ENCODE measurements at places on chromosomes 4 and X.

DNA sequence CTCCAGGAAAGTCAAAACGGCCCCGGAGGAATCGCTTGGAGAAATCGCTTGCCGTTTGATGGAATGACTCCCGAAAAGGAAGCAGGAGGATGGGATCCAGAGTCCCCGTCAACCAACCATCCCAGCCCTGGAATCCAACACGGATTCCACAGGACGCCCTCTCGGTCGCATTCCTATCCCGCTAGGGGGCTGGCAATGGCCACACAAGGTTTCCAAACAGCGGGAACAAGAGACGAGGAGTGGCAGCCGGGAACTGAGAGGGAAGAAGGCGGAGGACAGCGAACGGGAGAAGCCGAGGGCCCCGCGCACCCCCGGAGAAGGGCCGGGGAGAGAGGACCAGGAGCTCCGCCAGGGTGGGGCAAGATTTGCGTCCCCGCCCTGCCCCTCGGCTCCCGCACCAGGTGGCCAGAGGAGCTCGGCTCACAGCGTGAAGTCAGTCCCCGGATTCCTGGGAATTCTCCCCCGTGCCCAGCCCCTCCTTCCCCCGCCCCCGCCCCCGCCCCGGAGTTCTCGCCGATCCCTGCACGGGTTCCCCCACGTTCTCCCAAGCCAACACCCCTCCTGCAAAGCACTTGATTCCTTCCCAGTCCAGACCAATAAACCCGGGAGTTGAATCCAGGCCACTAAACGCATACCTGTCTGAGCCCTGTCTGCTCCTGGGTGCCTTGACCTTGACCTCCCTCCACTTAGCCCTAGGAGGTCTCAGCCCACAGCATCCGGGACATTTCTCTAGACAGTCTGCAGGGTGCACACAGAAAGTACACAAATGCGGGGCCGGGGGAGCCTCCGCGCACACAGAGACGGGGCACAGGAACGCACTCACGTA lies 1.4 kb downstream of the PDZD4 start:
- no peak for DNase-seq

GRCh38 chr4:92362028-92362427 lies 58.3 kb downstream of the GRID2 start:
- no peak for DNase-seq

GRCh38 chrX:145405012-145405411 lies 157.7 kb downstream of the SPANXN1 start:
- DNase-seq = no peak

- DNase-seq = no peak
Measured at GRCh38 chr4:54446581-54446980, 211.2 kb upstream of the KIT start.

DNA sequence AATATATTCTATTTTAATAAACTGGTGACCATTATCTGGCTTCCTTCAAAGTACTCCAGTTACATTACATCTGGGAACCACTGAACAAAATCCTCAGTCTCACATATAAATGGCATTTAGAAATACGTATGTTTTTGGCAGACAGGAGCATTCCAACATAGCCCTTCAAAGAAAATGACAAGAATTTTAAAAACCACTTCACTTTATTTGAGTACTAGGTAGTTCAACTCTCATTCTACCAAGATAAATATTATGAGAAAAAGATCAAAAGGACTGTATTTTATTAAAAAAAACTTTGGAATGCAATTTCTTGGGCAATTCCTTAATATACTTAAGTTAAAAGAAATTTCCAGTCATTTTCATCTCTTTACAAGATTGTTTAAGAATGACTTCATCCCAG lies 17.6 kb downstream of the TNIP3 start:
- DNase-seq = no peak

DNA sequence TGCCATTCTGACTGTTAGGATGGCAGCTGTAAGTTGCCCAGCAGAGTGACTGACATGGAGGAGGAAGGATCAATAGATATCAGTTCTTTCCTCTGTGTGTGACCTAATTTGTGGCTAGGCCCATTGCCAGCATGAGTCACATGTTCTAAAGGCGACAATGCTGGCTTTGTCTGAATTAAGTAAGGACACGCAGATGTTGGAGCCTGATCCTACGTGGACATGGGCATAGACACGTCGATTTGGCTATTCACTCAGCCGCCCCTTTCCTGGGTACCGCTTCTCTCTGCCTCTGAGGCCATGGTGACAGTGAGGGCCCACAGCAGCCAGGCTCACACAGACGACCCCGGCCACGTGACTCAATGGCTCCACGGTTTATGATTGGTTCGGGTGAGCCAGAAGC lies 16.3 kb downstream of the PROM1 start:
- DNase-seq = no peak

DNA sequence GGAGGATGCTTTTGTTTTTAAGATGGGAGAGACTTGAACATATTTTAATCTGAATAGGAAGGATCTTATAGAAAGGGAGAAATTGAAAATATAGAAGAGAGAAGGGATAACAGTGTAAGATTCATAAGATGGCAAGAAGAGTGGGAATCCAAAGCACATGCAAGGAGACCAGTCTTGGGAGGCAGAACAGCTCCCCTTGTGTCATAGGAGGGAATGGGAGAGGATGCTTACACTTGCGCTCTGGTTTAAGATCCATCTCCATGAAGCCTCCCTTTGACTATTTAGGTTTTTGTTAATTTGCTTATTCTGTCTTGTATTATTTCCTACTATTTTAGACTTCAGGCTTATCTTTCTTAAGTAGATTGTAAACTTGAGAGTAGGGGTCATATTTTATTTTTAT lies 42.7 kb downstream of the KIF4A start:
- no peak for DNase-seq

- no peak for DNase-seq
Measured at GRCh38 chr4:156609421-156609820, 362.2 kb downstream of the PDGFC start.

DNA sequence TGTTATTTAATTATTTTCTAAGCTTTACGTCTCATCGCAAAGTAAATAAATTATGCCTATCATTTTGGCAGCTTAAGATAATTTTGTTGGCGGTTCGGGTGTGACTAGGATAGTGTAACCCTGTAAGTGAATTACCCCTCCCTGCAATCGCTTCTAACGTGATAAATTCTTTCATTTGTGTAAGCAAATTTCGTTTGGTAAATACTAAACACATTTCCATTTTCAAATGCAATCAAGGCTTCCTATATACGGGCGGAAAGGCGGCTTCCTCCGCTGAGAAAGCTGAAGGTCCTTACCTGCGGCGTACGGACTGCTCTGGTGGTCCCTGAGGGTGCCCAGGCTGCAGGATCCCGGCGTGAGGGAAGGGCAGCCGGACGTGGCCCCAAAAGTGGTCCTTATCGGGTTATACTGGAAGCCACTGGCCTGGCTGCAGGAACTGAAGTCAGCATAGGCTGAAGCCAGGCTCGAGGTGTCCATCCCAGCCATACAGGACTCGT lies 403 bp downstream of the PHOX2B start:
- DNase-seq = no peak

DNA sequence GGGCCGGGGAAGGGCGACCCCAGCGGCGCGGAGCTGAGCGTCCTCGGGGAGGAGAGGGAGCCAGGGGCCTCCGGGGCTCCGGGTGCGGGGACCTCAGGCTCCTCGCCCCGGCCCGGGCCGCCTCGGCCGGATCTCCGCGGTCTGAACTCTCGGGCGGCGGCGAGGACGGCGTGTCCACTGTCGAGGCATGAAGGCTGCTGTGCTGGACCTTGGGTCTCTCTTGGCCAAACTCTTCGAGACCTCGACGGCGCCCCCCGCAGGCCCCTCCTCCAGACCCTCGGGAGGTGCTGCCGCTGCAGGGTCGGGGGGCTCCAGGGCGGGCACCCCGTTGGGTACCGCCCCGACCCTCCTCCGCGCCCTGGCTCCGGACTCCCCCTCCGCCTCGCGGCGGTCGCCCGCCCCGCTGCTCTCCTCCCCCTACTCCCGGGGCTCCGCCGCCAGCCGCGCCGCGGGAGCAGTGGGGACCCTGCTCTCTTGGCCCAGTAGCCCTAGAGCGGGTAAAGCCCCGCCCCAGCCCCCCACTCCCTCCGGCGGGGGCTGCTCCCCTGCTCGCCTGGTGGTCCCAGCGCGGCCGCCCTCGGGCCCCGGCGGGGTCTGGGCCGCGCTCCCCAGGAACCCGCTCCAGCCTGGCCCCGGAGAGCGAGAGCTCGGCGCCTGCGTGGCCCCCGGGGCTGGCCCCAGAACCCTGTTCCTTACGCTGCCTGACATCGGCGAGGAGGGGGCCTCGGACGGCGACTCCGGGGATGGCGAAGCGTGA lies 564 bp downstream of the FAM149A start:
- DNase-seq = no peak

GRCh38 chr4:138938366-138938690 lies 77.3 kb upstream of the NOCT start:
- no peak for DNase-seq

GRCh38 chrX:129641469-129641868 lies 13.3 kb downstream of the APLN start:
- DNase-seq = no peak

GRCh38 chr4:14184265-14184664 lies 556.7 kb upstream of the BOD1L1 start:
- no peak for DNase-seq
